ENCODE measurements at places on chromosomes 1 and 21. TPM values are rescaled to one million over a fixed set of nuclear protein-coding genes. Genes with fewer than 3 reads are reported as not detected.

The PLA2G2C gene
- total RNA-seq, result not detected

The NOC2L gene
- total RNA-seq, result 81.8 TPM

The KPRP gene
- total RNA-seq, result not detected

The OR2T2 gene
- total RNA-seq, result not detected

The MAD2L2 gene
- total RNA-seq, result 51.6 TPM

The FCRL5 gene
- total RNA-seq, result 0.03 TPM

The MMEL1 gene
- not detected for total RNA-seq

The CA6 gene
- not detected for total RNA-seq

The GALE gene
- total RNA-seq, result 72.6 TPM

The APH1A gene
- total RNA-seq, result 148 TPM

The DDOST gene
- 208 TPM for total RNA-seq

The PERM1 gene
- total RNA-seq, result 0.10 TPM

The BSND gene
- total RNA-seq, result not detected

The MYOC gene
- not detected for total RNA-seq

The RIPPLY3 gene
- 0.78 TPM for total RNA-seq

The MPZL1 gene
- total RNA-seq, result 118 TPM

The TTC3 gene
- 38.4 TPM for total RNA-seq

The OLFML2B gene
- 0.61 TPM for total RNA-seq

The LCA5L gene
- 1.9 TPM for total RNA-seq

The CDC7 gene
- total RNA-seq, result 5.5 TPM

The FRRS1 gene
- total RNA-seq, result 1.5 TPM

The OPRD1 gene
- total RNA-seq, result 0.01 TPM

The CFAP410 gene
- total RNA-seq, result 11.5 TPM

The CHODL gene
- total RNA-seq, result not detected

The FAAH gene
- 0.81 TPM for total RNA-seq

The IFI16 gene
- total RNA-seq, result 3.8 TPM
